ENCODE measurements at places on chromosomes 5 and 9. TPM values are rescaled to one million over a fixed set of nuclear protein-coding genes. Genes with fewer than 3 reads are reported as not detected.

The PLPP7 gene
- polyA plus RNA-seq, result 0.92 TPM

The COQ4 gene
- polyA plus RNA-seq, result 56.8 TPM

GRCh38 chr5:101664071-101664791, 631.9 kb downstream of the SLCO4C1 start:
- H3K4me1 ChIP-seq, result no peaks in the 10 kb centered on the region
- no peak overlapping the region for H3K27ac ChIP-seq
- no peaks in the 10 kb centered on the region for H3K36me3 ChIP-seq
- no peak for DNase-seq
- H3K4me3 ChIP-seq, result no peak overlapping the region

GRCh38 chr9:79630521-79631403, 59.0 kb downstream of the TLE4 start:
- no peak overlapping the region for H3K4me3 ChIP-seq
- no peaks in the 10 kb centered on the region for H3K27me3 ChIP-seq
- H3K4me1 ChIP-seq, result peaks cover 11% of the 10 kb centered on the region
- no peaks in the 10 kb centered on the region for H3K36me3 ChIP-seq
- DNase-seq, result no peak
- H3K27ac ChIP-seq, result no peak overlapping the region

DNA sequence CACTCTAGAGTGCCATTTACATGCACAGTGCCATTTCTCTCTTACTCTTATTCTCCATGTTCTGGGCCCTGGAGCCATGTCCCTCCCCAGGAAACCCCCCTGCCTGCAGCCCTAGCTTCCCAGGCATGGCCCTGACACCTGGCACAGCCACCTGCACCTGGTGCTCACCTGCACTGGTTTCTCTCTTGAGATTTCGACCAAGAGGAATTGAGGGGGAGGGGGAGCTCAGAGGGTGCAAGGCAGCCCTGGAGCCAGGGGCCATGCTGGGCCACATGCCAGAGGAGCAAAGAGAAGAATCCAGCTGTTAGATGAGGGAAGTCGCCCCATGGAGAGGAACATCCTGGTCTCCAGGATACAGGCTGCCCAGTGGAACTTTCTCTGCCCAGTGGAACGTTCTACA, 65.0 kb upstream of the RAPGEF1 start:
- no peaks in the 10 kb centered on the region for H3K36me3 ChIP-seq
- H3K4me1 ChIP-seq, result no peaks in the 10 kb centered on the region
- no peak overlapping the region for H3K27ac ChIP-seq
- DNase-seq, result no peak
- no peak overlapping the region for H3K4me3 ChIP-seq

GRCh38 chr5:52743012-52743411, 44.7 kb upstream of the ITGA1 start:
- H3K36me3 ChIP-seq, result no peaks in the 10 kb centered on the region
- H3K27me3 ChIP-seq, result no peaks in the 10 kb centered on the region
- H3K4me3 ChIP-seq, result no peak overlapping the region
- DNase-seq, result no peak
- H3K4me1 ChIP-seq, result peaks cover 21% of the 10 kb centered on the region

GRCh38 chr9:112894041-112894440, 3.4 kb upstream of the SLC46A2 start:
- no peaks in the 10 kb centered on the region for H3K36me3 ChIP-seq
- H3K27me3 ChIP-seq, result peaks cover 16% of the 10 kb centered on the region
- DNase-seq, result no peak
- peak overlapping the region; percentile 26 for H3K27ac ChIP-seq

GRCh38 chr5:147382776-147383175, 127.1 kb downstream of the DPYSL3 start:
- no peak overlapping the region for H3K4me3 ChIP-seq
- no peak for DNase-seq
- H3K4me1 ChIP-seq, result no peaks in the 10 kb centered on the region
- no peaks in the 10 kb centered on the region for H3K36me3 ChIP-seq
- no peaks in the 10 kb centered on the region for H3K27me3 ChIP-seq

Measured in stomach (tissue), 19 donors.